Stimulated activated CD8-positive, alpha-beta memory T cell treated with anti-CD3 and anti-CD28 coated beads, Interleukin-4, amount 100 ng/mL, for 4 hours (primary cell): ENCODE measurements at places on chromosomes 7 and 10.
A peak's percentile ranks its signal among the peaks of the same experiment; 100 is the strongest.

GRCh38 chr7:13282377-13282980 lies 595.0 kb downstream of the ARL4A start:
- no peak for DNase-seq

GRCh38 chr7:81002421-81002820 lies 83.6 kb upstream of the SEMA3C start:
- no peak for DNase-seq

DNA sequence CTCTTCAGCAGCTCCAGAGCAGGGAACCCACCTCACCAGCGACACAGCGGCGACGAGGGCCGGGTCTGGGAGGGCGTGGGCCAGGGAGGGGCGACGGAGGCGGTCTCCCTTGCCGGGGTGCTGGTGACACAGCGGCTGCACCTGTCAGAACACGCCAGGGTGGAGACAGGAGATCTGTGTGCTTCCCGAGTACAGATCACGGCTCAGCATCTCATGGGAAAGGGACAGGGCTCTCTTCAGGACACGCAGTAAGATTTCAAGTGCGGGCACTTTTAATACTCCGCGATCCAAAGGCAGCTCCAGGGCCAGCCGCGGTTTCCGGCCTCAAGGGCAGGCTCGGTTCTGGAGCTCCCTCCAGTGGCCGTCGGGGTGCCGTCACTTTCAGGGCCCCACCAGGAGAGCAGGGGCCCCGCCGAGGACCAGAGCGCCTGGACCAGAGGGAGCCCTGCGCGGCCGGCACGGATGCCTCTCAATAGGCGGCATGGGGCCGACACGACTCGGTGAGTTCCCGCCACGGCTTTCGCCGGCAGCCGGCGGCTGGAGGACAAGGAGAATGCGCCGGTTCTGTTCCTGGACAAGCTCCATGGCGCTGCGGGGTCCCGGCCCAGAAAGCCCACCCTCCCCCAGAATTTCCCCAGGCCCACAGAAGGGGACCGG lies 21.4 kb downstream of the GPR146 start:
- peak; percentile 51 for DNase-seq

DNA sequence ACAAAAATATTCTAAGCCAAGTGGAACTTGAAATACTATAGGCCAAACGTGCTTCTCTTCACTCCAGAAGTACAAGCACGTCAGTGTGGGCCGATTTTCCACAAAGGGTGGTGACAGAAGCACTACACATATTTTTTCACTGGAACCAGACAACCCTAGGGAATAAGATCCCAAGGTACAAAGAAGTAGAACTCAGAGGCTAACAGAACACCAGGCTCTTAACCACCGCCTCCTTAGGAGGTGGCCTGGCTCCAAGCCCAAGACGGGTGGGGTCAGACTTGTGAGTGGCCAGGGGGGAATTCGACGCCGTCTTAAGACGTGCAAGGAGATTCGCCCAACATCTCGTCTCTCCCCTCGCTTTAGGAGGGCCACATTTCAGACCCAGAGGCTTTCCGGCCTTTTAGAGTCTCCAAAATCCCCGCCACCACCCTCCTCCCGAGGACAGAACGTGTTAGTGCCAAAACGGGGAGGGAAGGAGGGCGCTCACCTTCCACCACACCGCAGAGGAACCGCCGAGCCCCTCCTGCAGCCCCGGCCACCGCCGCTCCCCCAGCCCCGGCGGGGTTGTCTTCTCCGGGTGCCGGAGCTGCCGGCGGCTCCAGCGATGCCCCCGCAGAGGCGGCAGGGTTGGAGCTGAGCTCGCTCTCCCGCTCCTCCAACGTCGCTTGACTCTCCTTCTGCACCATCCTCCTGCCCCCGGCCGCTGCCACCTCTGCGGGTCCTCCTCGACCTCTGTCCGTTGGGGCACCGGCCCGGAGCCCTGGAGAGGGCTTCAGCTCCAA lies 716 bp downstream of the OGA start:
- no peak for DNase-seq
